Bronchial smooth muscle cell (primary cell): ENCODE measurements at places on chromosomes 2 and 18. TPM values are rescaled to one million over a fixed set of nuclear protein-coding genes. Genes with fewer than 3 reads are reported as not detected.

VSNL1 gene
- total RNA-seq = 0.17 and 0.47 TPM in 2 replicates

SP9 gene
- not detected in 2 replicates for total RNA-seq

ZFP36L2 gene
- 11.3 and 14.3 TPM in 2 replicates for total RNA-seq

SPDYA gene
- 0.86 and 1.3 TPM in 2 replicates for total RNA-seq

GATA6 gene
- total RNA-seq = 3.5 and 4.0 TPM in 2 replicates

ITPRIPL1 gene
- total RNA-seq = 2.7 and 3.7 TPM in 2 replicates

LOXHD1 gene
- not detected in 2 replicates for total RNA-seq

DES gene
- 2.4 and 2.7 TPM in 2 replicates for total RNA-seq

RNF125 gene
- total RNA-seq = 1.0 and 2.5 TPM in 2 replicates

EVX2 gene
- not detected in 2 replicates for total RNA-seq

SPR gene
- total RNA-seq = 27.9 and 31.2 TPM in 2 replicates

SF3B6 gene
- total RNA-seq = 129 and 151 TPM in 2 replicates

STPG4 gene
- total RNA-seq = 0.16 TPM in 1 of 2 replicates, not detected in the other

CHRND gene
- total RNA-seq = not detected in 2 replicates

SNTG2 gene
- not detected in 2 replicates for total RNA-seq

NTSR2 gene
- total RNA-seq = under 0.01 TPM in 1 of 2 replicates, not detected in the other

TMEM182 gene
- total RNA-seq = 2.1 and 2.5 TPM in 2 replicates

SRSF7 gene
- 93.9 and 147 TPM in 2 replicates for total RNA-seq
